ENCODE measurements at places on chromosomes 3 and 15.
A peak's percentile ranks its signal among the peaks of the same experiment; 100 is the strongest.

DNA sequence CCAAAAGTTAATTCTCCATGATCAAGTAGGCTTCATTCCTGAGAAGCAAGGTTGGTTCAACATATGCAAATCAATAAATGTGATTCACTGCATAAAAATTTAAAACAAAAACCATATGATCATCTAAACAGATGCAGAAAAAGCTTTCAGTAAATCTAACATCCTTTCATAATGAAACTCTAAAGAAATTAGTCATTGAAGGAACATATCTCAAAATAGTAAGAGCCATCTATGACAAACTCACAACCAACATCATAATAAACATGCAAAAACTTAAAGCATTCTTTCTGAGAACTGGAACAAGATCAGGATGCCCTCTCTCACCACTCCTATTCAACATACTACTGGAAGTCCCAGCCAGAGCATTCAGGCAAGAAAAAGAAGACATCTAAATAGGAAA is 254.1 kb downstream of the AGBL1 start:
- H3K36me3 ChIP-seq, result no peaks in the 10 kb centered on the region
- no peak for DNase-seq
- no peak overlapping the region for H3K4me3 ChIP-seq
- H3K27ac ChIP-seq, result no peak overlapping the region
- no peaks in the 10 kb centered on the region for H3K27me3 ChIP-seq
- no peaks in the 10 kb centered on the region for H3K4me1 ChIP-seq

- no peaks in the 10 kb centered on the region for H3K36me3 ChIP-seq
- no peaks in the 10 kb centered on the region for H3K4me1 ChIP-seq
- no peak overlapping the region for H3K27ac ChIP-seq
- H3K4me3 ChIP-seq, result no peak overlapping the region
Observed at GRCh38 chr15:38535491-38536200, 29.0 kb downstream of the RASGRP1 start.

GRCh38 chr3:52283306-52283705 is 4.3 kb upstream of the GLYCTK start:
- no peaks in the 10 kb centered on the region for H3K4me1 ChIP-seq
- no peaks in the 10 kb centered on the region for H3K27me3 ChIP-seq
- H3K36me3 ChIP-seq, result no peaks in the 10 kb centered on the region
- H3K27ac ChIP-seq, result peak overlapping the region; percentile 16

GRCh38 chr3:175404621-175405020 is 545.5 kb downstream of the NAALADL2 start:
- no peaks in the 10 kb centered on the region for H3K36me3 ChIP-seq
- no peak for DNase-seq
- no peak overlapping the region for H3K4me3 ChIP-seq
- no peaks in the 10 kb centered on the region for H3K27me3 ChIP-seq

Measured in right lobe of liver (tissue), 6 donors.